H7 (cell line): ENCODE measurements at places on chromosomes 12 and 14.
A peak's percentile ranks its signal among the peaks of the same experiment; 100 is the strongest.

GRCh38 chr14:77197988-77198387, 16.4 kb downstream of the TMEM63C start:
- DNase-seq = no peak

- no peak for DNase-seq
Measured at GRCh38 chr14:34347683-34348082, 114.4 kb downstream of the SPTSSA start.

DNA sequence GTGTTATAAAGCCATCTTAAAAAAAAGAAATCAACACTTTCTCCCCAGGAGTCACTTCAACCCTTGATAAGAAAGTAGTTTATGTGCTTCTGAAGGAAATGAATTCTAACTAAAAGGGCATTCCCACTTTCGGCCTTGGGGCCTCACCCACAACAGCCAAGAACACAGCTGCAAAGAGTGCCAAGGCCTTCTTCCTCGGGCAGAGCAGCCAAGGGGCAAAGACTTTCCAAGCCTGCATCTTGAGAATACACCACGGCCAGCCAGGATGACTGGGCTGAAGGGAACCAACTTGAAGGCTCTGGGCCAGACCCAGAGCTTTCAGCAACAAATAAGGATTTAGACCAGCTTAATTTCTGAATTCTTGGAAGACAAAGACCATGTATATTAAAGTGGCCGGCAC, 60.4 kb upstream of the FOXN3 start:
- DNase-seq = no peak

- DNase-seq = no peak
Measured at GRCh38 chr12:66190519-66191370, 1.7 kb downstream of the IRAK3 start.

DNA sequence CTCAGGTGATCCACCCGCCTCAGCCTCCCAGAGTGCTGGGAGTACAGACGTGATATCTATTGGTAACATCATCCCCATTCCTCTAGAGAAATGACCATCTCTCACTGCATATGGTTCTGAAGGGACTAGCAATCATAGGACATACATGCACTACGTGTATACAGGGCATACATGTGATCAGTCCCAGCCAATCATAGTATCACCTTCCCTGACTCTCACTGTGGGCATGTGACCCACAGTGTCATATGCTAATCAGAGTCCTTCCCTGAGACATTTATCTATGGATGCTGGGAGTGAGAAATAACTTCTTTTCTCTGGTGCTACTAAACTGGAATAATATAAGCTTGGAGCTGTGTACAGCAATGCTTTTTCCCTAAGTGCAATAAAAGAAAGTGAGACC, 12.1 kb upstream of the FBXW8 start:
- DNase-seq = no peak

DNA sequence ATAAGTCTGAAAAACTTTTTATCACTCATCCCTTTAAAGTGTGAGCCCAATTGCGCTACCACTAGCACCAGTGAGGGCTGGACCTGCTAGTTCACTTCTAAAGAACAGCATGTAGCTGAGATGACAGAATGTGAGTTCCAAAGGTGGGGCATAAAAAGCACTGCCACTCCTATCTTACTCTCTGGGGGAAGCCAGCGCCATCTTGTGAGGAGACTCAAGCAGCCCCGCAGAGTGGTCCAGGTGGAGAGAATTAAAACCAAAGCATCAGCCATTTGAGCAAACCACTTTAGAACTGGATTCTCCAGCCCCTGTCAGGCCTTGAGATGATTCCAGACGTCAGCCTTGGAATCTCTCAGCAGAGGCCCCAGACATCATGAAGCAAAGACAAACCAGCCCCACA, 39.9 kb downstream of the TMEM132D start:
- DNase-seq = no peak

DNA sequence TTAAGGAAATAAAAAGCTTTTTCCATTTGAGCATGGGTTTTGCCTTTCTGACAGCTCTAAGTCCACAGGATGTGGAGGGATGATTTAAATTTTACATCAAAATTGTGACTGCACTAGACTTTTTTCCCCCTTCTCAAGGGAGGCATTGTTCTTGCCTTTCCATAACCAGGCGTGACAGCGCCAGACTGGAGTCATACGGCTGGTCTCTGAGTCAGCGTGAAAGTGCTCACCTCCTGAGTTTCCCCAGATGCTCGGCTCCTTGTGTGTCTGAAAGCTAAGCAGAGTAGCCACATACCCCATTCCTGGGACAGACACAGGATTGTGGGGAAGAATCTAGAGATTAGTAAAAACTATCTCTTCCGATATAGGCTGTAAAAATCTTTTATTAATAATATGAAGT, 43.1 kb downstream of the SOX5 start:
- no peak for DNase-seq

DNA sequence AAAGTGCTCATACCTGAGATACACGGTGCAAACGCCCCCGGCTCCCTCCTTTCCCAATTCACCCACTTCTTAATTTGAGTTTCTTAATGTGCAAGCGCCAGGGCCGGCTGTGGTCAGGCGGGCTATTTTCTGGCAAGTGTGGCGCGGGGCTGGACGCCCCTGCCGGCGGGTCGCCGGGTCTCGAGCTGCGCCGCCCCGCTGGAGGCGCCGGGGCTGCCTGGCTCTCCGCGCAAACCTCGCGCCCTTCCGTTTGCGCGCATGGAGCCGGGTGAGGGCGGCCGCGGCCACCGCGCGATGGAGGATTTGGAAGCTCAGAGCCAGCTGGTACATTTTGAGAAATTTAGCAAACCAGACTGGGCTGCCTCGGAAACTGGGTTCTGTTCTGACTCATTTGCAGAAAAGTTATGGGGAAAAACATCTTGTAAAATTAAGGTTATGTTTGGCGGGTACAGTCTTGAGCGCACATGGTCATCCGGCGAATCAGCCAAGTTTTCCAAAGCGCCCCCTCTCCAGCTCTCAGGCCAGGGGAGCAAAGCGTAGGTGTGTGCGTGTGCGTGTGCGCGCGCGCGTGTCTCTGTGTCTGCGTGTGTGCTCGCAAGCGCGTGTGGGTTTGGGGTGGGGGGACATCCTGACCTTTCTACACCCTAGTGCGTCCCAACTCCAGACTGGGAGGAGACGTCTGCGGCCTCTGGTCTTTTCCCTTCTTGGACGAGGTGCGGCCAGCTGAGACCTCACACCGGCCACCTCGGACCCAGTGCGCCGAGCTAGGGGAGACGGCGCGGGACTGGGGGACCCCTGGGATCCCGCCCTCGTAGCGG, 6.5 kb upstream of the OTX2 start:
- peak; percentile 89 for DNase-seq

DNA sequence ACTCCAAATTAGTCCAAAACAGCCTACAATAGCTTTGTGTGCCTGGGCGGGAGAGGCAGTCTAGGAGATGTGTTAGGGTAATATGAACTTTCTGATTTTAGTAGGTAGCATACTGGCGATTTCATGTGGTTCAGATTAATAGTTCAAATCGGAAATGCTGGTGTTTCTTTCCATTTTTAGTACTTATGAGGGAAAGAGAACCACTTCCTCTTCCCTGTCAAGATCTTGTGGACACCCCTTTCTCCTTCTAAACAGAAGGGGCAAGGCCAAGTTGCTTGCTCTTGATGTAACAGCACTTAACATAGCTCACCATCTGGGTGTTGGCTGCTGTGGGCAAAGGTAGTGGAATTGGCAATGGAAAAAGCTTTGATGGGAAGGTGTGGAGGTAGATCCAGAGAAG, 32.2 kb upstream of the IGF1 start:
- no peak for DNase-seq

DNA sequence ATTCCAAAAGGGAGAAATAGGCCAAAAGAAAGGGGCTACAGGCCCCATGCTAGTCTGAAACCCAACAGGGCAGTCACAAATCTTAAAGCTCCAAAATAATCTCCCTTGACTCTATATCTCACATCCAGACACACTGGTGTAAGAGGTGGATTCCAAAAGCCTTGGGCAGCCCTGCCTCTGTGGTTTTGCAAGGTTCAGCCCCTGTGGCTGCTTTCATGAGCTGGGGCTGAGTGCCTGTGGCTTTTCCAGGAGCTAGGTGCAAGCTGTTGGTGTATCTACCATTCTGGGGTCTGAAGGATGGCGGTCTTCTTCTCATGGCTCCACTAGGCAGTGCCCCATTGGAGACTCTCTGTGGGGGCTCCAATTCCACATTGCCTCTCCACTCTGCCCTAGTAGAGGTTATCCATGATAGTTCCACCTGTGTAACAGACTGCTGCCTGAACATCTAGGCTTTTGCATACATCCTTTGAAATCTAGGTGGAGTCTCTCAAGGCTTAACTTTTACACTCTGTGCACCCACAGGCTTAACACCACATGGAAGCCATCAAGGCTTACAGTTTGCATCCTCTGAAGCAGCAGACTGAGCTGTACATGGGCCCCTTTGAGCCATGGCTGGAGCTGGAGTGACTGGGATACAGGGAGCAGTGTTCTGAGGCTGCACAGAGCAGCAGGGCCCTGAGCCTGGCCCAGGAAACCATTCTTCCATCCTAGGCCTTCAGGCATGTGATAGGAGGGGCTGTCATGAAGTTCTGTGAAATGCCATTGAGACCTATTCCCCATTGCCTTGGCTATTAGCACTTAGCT, 66.5 kb upstream of the ABCD2 start:
- DNase-seq = no peak

GRCh38 chr12:67456431-67456901, 187.3 kb downstream of the CAND1 start:
- no peak for DNase-seq

DNA sequence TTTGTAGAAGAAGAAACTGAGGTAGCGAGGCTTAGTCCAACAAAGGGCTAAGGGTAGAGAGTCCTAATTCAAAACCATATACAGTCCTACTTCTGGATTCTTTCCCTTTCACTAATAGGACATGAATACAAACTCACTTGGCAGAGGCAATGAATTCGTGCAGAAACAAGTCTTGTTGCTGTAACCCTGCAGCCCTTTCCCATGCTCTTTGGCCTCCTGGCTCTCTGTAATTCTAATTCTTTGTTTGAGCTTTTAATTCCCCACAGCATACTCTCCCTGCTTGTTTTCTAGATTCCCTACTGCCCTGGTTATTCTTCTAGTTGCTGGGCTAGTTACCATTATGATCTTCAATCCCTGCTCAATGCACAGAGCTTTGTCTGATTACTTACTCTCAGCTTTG, 381.4 kb downstream of the ETNK1 start:
- no peak for DNase-seq

DNA sequence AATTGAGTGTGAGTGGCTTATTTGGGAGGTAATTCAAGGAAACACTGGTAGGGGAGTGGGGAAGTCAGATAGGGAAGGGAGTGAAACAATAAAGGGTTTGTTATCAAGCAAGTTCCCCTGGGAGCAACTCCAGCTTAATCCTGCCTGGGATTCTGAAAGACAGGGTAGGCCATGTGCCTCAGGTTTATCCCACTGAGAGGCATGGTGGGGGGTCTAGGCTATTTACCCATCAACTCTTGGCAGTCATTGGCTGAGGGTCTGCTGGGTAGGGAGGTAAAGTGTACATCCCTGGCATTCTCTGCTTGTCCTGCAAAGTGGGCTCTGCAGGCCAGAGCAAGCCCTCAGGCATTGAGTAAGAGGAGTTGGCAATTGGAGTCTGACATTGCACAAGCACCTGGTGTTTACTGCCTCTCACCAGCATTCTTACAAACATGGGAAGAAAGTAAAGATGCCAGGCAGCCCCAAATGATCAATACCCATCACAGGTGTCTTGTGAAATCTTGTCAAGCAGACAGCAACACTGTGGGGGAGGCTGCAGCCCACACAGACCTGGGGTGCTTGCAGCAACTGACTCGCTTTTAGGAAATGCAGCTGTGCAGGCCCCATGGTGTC, 169.3 kb downstream of the KTN1 start:
- no peak for DNase-seq

DNA sequence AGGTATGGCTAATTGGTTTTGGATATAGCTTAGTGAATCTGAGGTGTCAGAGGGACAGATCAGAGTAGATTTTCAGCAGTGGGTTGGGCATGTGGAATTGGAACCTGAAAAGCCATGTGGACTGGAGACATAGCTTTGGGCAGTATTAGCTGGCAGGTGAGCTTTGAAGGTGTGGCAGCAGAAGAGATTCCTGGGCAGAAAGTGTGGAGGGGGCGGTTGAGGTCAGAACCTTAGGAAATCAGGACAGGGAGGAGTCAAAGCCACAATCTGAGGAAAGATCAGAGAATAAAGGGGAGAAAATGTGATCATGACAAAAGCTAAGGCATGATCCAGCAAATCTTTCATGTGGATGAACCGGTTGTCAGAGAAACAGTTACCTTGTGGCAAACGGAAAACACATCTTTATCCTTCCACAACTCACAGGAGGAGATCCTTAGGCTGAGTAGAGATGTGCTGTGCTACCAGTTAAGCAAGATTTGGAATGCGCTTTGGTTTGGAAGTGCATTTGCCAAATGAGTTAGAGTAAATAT, 56.4 kb downstream of the PTGER2 start:
- no peak for DNase-seq

GRCh38 chr12:74537126-74537706, 419 bp upstream of the ATXN7L3B start:
- peak; percentile 33 for DNase-seq

DNA sequence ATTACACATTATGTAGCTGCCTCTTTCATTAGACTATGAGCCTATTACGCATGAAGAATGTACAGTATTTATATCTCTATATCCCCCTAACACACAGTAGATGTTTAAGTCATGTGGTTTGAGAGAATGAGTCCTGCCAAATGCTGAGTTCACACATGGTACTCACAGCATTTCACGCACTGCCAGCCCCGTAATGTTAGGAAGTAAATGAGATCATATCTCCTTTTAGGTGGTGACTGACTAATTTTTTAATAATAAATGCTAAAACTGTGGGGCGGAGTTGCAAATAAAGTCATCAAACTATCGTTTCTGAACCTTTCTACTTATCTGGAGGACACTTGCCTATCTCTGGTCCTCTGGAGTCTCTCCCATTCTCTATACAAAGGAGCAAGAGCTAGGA, 343.8 kb downstream of the ADAMTS20 start:
- no peak for DNase-seq

- DNase-seq = no peak
Measured at GRCh38 chr12:109010259-109010658, 10.6 kb downstream of the SVOP start.

DNA sequence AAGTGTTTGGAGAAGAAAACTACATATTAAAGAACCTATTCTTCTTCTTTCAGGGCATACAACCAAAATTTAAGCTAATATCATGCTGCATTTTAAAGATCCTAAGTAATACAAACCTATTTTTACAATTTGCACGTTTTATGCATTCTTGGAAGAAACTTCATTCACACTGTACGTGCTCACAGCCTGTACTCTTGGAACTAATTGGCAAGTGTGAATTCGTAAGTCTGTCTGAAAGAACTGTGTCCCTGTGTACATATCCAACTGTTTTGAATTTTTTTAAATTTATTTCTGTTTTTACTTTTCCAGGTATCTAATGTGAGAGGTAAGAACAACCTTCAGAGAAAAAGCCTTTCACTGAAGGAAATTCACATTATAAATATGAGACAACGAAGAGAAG, 347.0 kb downstream of the MDGA2 start:
- DNase-seq = no peak
